Fibroblast of skin of right biceps (primary cell): ENCODE measurements at places on chromosomes 3 and 15.

GRCh38 chr3:191368755-191369615 lies 38.7 kb upstream of the UTS2B start:
- no peak for DNase-seq

- DNase-seq = no peak
Measured at GRCh38 chr3:11400213-11400612, 128.0 kb downstream of the ATG7 start.

- no peak for DNase-seq
Measured at GRCh38 chr3:180909369-180910127, 2.9 kb upstream of the FXR1 start.

GRCh38 chr15:99443768-99444446 lies 121.9 kb upstream of the MEF2A start:
- no peak for DNase-seq

DNA sequence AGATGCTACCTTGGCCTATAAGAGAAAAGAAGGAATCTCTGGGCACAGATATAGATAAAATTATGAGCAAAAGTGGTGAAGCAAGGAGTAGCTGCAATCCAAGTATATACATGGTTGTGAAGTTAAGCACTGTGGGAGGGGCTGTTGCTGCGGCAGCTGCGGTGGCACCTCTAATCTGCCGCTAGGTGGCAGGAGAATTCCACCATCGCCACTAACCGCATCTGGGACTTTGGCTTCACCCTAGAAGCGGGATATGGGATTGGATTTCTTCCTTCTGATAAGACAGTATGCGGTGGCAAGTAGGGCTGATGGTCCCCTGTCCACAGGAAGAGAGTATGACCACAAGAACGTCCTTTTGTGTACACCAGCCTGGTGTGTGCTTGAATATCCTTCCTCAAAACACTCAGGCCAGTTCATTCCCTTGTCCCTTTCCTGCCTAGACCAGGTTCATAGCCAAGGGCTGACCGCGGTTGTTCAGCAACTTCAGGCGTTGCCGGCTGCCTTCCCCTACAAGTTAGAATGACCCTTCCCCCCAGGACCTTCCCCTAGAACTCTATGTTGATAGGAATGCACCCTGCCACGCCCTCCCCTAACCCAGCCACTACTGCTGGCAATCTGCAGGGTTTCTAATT lies 5.1 kb downstream of the MAGEL2 start:
- DNase-seq = peak; percentile 61

- no peak for DNase-seq
Measured at GRCh38 chr3:2958551-2958950, 151.6 kb downstream of the IL5RA start.

DNA sequence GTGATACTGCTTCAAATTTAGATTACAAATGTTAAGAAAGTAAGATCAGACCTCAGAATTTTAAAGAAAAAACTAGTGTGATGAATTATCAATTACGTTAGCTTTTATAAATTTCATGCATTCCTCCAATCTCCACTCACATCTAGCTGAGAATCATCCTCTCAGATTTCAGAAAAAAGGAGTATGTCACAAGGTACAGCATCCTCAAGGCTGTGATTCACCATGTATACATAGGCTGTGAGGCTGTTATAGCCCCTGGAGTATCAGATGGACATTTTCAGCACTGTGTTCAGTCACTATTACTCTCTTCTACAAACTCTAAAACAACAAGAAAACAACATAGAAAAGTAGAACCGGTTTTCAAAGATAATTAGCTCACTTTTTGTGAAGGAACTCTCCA lies 214.4 kb downstream of the PCCB start:
- peak; percentile 53 for DNase-seq

DNA sequence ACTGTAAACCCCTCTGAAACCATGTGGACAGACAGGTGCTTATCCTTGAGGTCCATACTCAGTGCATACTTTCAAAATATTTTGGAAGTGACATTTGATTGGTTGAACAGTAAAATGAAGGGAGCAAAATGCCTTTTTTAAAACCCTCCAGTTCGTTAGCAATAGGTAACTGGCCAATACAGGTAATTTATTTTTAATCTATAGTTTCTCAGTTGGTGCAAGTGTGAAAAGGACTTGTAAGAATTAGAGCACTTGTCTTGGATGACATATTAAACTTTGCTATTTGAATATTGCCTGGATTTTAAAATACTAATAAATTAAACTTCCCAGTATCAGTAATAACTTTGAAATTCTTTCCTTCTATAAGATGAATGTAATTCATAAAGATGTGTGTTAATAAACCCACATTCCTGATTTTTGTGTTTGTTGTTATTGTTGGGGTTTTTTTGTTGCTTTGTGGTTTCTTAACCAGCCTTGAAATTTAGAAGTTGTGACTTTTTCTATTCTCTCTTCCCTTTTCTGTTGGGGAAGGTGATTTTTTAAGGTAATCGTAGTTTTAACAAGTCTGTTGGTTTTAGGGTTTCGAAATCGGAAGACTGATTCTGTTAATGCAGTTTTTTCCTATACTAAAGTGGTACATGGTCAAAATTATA lies 90.0 kb downstream of the STT3B start:
- DNase-seq = no peak

DNA sequence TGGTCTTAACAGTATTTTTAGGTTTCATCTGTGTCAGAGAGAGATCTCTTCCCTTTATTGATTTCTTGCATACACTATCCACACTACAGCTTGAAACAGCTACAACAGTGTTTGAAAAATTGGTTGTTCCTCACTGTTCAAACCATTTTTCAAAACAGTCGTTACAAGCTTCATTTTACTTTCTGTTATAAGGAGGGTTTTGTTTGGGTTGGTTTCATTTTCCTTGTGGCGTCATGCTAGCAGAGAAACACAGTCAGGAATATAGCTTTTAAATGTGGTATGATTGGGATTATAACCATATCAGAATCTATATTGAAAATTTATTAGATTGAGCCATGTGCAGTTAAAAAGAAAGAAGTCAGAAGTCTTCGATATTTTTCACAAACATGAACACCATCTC lies 400.6 kb downstream of the ZBTB20 start:
- no peak for DNase-seq

- DNase-seq = no peak
Measured at GRCh38 chr3:107209302-107209990, 167.8 kb upstream of the CCDC54 start.

DNA sequence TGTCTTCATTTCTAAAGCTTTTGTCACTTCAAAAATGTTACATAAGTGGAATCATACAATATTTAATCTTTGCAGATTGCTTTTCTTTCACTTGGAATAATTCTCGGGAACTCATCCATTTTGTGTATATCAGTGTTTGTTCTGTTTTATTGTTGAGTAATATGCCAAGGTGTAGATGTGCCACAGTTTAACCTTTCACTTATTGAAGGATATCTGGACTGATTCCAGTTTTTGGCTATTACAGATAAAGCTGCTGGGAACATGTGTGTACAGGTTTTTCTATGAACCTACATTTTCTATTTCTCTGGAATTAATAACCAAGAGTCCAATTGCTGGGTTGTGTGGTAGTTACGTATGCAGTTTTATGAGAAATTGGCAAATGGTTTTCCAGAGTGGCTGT lies 334.9 kb downstream of the PTPRG start:
- no peak for DNase-seq

DNA sequence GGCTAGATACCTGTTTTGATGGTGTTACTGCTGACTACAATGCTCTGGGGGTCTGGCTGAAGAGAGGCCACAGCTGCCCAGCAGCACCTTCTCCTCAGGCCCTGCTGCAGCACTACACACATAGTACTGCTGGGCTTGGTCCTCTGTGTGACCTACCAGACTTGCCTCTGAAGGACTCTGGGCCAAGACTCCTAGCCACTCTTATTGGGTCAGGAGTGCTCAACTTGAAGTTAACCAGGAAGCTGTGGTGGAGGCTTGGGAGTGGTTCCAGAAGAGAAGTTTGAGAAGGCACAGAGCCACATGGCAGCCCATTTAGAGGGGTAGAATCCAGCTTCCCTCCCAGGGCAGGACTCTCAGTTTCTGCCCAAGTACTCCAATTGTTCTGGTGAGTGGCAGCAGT lies 16.6 kb downstream of the ELP6 start:
- no peak for DNase-seq

GRCh38 chr3:29282427-29283230 lies 1.8 kb downstream of the RBMS3 start:
- DNase-seq = peak; percentile 59

GRCh38 chr3:52399131-52399530 lies 45.8 kb downstream of the SEMA3G start:
- no peak for DNase-seq

- DNase-seq = peak; percentile 53
Measured at GRCh38 chr3:188432802-188433520, 279.0 kb downstream of the LPP start.

DNA sequence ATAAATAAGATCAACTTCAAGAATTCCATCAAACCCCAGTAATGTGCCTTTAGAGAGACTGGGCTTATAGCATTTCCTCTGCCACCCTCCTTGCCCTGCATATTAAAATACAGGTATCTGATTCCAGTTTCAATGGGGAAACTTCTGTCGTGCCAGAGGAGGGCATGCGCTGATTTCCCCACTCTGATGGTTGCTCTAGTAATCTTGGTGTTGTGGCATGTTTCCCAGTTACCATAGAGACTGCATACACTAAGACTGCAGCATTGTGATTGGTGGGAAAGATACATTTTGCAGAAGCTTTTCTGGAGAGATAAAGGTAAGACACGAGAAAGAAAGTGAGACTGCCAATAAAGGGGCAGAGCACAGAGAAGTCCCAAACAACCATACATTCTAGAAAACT lies 225.6 kb downstream of the TIGIT start:
- DNase-seq = peak; percentile 51

- DNase-seq = peak; percentile 72
Measured at GRCh38 chr3:119322021-119322834, 28.0 kb downstream of the ARHGAP31 start.

DNA sequence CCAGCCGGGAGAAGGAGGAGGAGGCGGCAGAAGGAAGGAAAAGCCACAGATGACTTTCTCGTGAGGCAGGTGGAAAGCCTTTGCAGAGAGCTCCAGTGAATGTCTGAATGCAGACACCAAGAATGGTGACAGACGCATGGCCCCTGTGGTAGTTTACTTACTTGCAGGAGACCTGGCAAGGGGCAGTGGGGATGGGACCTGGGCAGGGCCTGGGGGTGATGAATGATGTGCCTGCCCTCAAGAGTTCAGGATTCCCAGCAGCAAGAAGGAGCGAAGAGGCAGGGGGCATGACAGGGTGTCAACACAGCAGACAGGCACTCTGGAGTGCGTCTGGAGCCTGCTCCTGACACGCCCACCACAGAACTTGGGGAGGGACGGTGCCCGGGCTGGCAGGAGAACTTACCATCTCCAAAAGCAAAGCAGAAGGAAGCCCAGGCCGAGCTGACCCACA lies 260.5 kb upstream of the LYSMD4 start:
- no peak for DNase-seq

GRCh38 chr3:165884518-165884917 lies 47.3 kb upstream of the BCHE start:
- DNase-seq = no peak

DNA sequence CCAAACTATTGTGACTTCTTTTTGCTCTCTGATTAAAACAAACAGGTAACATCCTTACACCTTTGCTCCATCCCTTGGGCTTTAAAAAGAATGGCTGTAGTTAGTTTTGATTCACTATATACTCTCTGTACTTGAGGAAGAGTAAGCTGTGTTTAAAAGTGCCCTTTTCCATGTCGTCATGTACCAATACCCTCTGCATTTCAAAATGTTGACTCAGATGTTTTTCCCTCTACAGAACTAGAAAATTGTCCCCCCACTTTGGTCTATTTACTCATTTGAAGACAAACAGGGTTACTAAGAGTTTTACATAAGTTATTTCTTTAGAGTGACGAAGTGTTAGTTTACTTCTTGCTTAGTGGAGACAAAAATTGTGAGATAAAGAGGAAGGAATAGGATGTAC lies 62.7 kb downstream of the TASOR start:
- DNase-seq = no peak

DNA sequence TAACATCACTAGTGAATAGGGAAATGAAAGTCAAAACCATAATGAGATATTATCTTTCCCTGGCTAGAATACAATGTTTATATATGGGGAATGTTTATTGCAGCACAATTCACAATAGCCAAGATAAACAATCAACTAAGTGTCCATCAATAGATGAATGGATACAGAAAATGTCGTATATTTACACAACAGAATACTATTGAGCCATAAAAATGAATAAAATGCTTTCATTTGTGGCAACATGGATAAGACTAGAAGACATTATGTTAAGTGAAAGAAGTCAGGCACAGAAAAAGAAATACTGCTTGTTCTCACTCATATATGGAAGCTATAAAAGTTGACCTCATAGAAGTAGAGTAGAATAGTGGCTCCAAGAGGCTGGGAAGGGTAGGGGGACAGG lies 65.2 kb downstream of the SLC9C1 start:
- DNase-seq = no peak

DNA sequence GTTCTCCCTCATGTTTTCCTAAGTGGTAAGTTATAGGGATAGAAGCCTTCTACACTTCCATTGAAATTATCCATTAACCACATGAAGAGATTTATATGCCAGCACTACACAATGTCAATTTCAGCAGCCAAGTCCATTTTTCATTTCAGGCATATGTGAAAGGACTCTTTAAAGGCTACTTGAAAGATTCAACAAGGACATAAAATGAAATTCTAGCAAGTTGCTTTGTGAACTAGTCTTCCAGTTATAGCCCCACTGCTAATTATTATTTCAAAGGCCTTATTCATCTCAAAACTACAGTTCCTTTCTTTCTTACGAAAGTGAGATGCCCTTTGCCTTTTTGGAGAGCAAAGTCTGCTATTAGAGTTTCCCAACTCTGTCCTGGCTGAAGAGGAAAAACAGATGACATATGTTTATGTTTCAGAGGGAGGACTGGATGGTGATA lies 66.0 kb upstream of the SLC2A2 start:
- DNase-seq = no peak

GRCh38 chr15:65421360-65422215 lies 1.2 kb downstream of the IGDCC4 start:
- peak; percentile 89 for DNase-seq

DNA sequence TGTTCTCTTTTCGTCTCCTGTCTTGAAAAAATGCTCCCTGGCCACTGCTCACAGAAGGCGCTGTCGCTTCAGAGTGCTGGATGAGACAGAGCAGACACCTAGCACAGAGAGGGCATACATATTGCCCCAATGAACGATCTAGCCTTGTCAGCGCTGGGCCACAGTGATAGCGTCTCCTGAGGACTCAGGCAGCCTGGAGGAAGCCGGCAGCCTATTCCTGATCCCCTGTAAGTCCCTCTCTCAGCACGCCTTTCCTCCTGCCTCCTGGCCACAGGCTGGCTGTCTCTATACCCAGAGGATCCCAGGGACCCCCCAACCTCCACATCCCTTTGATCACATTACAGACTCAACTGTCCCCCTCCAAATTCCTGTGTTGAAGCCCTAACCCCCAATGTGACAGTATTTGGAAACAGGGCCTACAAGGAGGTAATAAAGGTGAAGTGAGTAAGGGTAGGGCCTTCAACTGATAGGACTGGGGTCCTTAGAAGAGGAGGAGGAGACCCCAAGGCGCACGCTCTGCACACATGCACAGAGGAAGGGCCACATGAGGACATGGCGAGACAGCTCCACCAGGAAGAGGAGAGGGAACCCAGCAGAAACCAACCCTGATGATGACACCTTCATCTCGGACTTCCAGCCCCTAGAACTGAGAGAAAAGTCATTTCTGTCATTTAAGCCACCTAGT lies 7.5 kb downstream of the PLA2G4F start:
- DNase-seq = no peak
